Activated CD4-positive, alpha-beta T cell treated with anti-CD3 and anti-CD28 coated beads, Interleukin-2, Interleukin-4, amounts not matched to agents 100 ng/mL and 50 ng/mL, durations not matched to agents 16 hours and 8 hours (primary cell): ENCODE measurements at places on chromosomes 6 and 20.

- DNase-seq, result no peak
These were observed 213.3 kb upstream of the THEMIS start for GRCh38 chr6:128114164-128114563.

- no peak for DNase-seq
These were observed 31.4 kb downstream of the NHSL1 start for GRCh38 chr6:138467901-138468300.

- no peak for DNase-seq
These were observed 6.1 kb upstream of the JARID2 start for GRCh38 chr6:15239616-15240364.

DNA sequence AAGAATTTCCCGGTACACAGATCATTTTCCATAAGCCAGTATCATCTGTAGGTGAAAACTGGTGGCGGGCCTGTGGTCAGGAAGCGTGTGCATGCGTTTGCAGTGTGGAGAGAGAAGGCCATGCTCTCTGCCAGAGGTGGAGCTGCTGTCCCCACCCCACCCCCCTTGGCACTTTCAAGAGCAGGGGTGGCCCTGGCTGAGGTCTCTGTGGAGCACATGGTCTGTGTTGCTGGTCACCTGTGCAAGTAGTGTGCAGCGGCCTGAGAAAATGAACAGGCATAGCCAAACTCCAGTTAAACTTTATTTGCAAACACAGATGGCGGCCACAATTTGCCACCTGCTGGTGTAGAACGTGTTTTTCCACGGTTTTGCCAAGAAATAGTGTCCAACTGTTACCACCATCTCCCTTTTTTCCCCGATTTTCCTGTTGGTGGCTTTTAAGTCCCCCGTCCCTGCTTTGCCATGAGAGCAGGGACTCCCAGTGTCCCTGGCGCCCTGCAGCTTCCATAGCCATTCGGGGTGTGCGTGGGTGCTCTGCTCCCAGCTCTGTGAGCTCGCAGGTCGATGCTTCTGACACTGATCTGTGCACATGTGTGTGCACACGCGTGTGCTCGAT, 2.5 kb downstream of the ADRM1 start:
- DNase-seq, result no peak

DNA sequence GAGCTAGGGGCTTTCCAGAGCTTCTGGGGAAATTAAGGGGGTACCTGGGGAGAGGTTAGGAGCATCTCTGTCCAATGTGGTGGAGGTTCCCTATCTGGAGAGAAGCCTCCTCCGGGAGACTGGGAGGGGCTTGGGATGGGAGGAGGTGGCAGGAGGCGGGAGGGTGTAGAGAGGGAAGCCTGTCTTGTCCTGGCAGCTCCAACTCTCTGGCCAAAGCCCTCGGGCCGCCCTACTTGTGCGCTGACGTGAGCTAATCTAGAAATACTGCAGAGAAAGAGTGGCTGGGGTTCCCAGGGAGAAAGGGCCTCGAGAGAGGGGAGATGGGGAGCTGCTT, 1.6 kb upstream of the SLC32A1 start:
- no peak for DNase-seq

DNA sequence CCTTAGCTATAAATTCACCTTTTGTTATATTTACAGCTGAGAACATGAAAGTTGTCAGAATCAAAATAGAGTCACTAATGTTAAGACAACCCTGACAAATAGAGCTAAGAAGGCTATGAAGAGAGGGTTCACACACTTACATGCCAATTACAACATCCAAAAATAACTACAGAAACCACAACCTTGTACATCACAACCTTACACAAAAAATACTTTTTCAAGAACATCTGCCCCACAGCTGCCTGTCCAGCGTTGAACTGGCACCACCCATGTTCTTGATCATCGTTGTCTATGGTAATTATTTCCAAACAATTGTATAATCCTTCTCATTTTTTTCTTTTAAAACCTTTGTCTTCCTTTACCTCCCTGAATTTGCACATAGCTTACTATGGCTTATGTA, 231.2 kb upstream of the FKBP1C start:
- DNase-seq, result no peak

DNA sequence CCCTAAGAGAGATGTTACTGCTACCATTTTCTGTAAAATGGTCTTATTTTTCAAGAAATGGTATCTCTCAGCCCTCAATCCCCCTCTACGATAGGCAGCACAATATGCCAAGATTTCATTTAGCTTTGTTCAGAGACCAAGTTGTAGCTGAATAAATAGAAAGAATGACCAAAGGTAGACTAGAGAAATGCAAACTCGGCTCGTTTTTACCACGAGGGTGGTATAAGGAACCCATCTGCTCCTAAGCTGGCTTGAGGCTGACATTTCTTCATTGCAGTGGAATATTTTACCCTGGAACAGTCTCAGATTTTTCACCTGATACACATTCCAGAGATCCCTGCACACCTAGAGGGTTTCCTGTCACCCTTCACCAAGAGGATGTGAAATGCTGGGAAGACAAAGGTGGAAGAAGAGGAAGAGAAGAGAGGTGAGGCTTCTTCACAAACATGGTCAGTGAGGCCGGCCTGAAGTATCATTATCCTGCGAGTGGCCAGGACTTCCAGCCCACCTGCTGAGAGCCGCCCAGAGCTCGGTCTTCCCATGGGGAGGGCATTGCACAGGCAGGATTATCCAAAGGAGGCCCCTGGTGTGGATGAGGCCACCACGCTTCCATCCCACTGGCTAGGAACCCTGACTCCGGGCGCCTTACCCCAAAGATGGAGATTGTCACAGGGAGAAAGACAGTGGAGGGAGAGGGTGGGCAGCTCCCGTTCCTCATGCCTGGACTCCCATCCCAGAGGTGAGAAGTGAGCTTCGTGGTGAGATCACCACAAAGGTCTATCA, 57.1 kb upstream of the AFDN start:
- no peak for DNase-seq

GRCh38 chr6:108203189-108204112, 37.6 kb downstream of the NR2E1 start:
- no peak for DNase-seq

- DNase-seq, result no peak
These were observed 277.0 kb upstream of the PTCHD4 start for GRCh38 chr6:48388044-48388443.

GRCh38 chr20:5122873-5123260, 3.1 kb upstream of the PCNA start:
- no peak for DNase-seq

GRCh38 chr6:19983374-19983773, 146.2 kb downstream of the ID4 start:
- no peak for DNase-seq

GRCh38 chr20:47019121-47019824, 124.6 kb downstream of the EYA2 start:
- DNase-seq, result no peak

GRCh38 chr6:118719351-118720124, 68.1 kb upstream of the CEP85L start:
- DNase-seq, result no peak

GRCh38 chr6:2020909-2021308, 224.5 kb downstream of the GMDS start:
- no peak for DNase-seq

- DNase-seq, result peak; percentile 39
These were observed 32.4 kb upstream of the HINT3 start for GRCh38 chr6:125924169-125924568.

DNA sequence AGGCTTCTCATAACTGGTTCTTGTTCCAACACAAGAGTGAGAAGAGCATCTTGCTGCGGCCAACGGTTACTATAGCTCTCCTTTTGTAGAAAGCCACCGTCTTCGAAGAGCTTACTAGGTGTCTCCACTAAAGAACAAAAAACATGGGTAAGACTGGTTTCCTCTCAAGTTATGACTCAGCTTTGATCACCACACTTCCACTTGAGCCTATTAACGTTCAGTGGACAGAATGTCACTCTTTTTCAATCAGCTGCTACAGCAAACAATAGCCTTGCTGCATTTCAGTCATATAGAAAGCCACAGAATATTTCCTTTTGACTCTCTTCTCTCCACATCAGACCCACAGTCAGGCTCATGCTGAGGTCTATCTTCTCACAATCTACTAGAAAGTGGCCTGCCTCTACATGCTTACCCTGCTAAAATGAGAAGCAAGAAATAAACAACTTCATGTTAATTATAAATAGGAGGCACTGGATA, 243.5 kb upstream of the PREP start:
- peak; percentile 97 for DNase-seq

DNA sequence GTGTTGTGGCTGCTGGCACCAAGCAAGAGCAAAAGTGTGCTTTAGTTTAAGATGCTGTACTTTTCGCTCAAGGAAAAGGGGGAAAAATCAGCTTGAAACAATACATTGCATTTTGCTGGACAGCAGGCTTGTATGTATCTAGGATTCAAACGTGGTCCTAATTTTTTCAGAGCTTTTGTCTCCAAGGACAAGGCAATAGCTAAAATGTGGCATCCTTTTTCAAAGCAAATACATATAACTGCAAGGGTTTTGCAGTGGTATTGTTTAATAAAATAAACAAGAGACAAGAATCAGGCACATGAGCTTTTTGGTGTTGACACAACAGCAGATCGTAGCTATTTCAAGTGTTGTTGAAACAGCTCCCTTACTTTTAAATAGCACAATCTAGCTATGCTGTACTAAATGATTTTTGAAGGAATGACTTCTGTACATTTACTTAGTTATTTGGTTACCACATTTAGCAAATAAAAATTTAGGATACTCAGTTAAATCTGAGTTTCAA, 137.0 kb upstream of the HEY2 start:
- DNase-seq, result no peak

DNA sequence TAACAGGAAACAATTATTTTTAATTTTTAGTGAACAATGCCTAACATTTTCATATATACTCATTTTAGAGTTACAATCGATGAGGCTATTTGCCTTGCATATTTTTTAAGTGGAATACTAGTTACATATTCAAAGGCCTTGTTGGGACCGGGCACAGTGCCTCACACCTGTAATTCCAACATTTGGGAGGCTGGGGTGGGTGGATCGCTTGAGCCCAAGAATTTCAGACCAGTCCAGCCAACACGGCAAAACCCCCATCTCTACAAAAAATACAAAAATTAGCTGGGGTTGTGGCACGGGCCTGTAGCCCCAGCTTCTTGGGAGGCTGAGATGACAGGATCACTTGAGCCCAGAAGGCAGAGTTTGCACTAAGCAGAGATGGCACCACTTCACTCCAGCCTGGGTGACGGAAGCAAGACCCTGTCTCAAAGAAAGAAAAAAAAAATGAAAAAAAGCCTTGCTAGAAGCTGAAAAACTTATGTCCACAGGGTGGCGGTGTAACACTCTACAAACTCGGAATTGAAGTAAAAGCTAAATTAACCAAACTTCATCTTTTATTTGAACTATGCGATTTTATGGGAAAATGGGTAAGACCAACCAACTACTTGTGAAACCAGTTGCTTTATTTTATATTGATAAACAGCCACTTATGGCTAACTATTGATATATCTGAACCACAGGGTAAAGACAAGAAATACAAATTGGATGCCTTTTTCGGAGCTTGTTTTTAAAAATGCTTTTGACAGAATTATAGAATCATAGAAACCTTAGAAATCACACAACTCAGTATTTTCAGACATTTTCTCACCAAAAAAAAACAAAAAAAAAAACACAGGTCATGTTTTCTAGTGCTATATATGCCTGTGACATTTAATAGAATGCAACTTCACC, 24.1 kb upstream of the ROS1 start:
- DNase-seq, result peak; percentile 56

DNA sequence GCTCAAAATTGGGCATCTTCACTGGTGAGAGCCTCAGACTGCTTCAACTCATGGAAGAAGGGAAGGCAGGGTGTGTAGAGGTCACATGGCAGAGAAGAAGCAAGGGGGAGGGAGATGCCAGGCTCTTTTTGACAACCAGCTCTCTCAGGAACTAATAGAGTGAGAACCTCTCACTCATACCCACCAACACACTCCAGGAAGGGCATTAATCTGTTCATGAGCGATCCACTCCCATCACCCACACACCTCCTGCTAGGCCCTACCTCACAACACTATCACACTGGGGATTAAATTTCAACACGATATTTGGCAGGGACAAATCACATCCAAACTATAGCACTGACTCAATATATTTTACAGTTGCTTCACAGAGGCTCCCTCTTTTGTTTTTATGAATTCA, 2.0 kb downstream of the MSH5 start:
- no peak for DNase-seq

- DNase-seq, result peak; percentile 90
These were observed 67.1 kb upstream of the DUSP22 start for GRCh38 chr6:225121-225721.

- no peak for DNase-seq
These were observed 39.6 kb upstream of the CMTR1 start for GRCh38 chr6:37393381-37393929.
